ENCODE measurements at places on chromosomes 13 and 19.

DNA sequence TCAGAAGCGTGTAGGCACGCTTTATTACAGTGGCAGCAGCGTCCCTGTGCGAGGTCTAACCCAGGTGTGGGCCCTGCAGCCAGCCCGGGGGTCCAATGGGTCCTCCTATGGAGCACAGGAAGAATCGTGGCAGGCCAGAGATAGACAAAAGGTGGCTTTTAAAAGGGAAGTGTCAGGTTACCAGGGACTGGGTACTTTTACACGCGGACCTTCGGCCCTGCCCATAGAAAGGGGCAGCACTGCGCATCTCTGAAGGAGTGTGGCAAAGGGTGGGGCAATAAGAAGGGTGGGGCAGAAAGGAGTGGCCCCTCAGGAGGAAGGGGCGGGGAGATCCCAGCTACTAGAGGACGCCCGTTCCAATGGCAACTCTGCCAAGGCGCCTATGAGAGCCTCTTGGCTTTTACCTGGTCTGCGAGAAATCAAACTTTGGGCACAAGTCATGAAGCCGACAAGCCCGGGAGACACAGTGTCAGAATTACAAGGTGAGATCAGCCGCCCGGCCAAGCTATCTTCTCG, 1419.8 kb downstream of the UQCRFS1 start:
- peak; percentile 40 for DNase-seq

DNA sequence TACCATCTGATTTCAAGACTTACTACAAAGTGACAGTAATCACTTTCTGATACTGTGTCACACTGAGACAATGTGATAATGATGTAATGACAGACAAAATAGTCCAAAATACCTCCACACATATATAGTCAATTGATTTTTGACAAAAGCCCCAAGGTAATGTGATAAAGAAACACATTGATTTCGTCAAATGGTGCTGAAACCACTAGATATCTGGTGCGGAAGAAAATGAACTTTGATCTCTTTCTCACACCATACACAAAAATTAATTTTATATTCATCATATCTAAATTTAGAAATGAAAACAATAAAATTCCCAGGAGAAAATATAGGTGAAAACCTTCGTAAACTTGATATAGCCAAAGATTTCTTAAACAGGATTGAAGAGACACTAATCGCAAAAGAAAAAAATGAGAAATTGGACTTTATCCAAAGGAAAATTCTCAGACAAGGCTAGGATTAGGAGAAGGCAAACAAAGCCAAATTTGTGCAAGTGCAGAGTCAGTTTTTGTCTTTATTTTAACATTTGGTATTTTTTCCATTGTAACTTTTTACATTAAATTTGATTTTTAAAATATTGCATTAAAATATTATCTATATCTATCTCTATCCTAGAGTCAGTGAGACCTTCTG, 739.9 kb downstream of the DIAPH3 start:
- no peak for DNase-seq

- DNase-seq: no peak
These were observed 60.0 kb upstream of the SERP2 start for GRCh38 chr13:44313674-44314073.

DNA sequence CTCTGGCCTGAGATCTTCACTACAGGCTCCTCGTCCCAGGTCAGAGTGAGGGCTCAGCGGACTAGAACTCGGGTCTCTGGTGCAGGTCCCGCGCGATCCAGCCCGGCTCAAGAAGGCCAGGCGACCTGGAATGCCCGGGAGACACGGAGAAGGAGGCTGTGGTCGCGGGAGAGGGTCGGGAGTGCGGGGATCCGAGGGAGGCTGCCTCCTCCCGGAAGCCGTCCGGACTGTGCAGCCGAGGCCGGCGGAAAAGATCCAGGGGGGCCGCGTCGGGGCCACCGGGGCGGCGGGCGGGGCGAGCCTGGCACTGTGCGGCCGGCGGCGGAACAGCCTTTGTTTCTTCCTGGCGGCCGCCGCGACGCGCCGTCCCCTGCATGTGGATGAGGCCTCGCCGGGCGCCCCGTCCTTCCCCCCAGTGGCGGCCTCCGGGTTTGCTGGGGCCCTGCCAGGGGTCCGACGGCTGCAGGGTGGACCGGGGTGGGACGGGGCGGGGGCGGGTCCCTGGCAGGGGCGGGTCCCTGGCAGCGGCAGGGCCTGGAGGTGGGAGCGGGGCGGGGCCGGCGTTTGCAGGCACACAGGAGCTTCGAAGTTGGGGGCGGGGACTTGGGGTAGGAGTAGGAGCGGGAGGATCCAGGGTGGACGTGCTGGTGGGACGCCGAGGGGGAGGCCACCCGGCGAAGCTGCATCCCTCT, 1.0 kb upstream of the SLC7A10 start:
- DNase-seq: no peak

DNA sequence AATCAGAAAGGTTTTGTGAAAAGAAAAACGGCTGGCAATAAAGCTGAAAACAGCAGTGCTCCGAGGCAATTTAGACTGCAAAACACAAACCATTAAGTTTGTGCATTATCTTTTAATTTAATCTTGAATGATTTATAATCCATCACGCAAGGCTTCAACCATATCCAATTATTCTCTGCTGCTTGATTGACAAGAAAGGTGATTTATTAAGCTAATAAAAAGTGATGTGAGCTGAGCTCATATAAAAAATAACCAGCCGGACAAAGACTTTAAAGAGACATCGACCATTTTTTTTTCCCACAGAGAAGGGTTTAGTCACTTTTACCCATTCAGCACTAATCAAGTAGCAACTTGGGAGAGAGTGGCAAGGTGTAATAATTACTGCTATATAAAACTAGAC, 33.6 kb downstream of the TSHZ3 start:
- no peak for DNase-seq
